Nasal cavity respiratory epithelium epithelial cell of viscerocranial mucosa (primary cell): ENCODE measurements at places on chromosomes 7 and 10. TPM values are rescaled to one million over a fixed set of nuclear protein-coding genes. Genes with fewer than 3 reads are reported as not detected.

Gene PIK3CG
- total RNA-seq: under 0.01 TPM in 1 of 2 replicates, not detected in the other

Gene NPC1L1
- under 0.01 and 0.14 TPM in 2 replicates for total RNA-seq

Gene MCM10
- 0.21 and 0.34 TPM in 2 replicates for total RNA-seq

Gene HOXA6
- not detected in 2 replicates for total RNA-seq

Gene FAM25G
- 10.9 TPM in 1 of 2 replicates, not detected in the other for total RNA-seq

Gene PAPSS2
- total RNA-seq: 0.68 and 5.1 TPM in 2 replicates
